Stimulated activated naive CD8-positive, alpha-beta T cell treated with anti-CD3 and anti-CD28 coated beads, Interleukin-15, amount 100 ng/mL, for 72 hours (primary cell): ENCODE measurements at places on chromosomes 16 and 17.

DNA sequence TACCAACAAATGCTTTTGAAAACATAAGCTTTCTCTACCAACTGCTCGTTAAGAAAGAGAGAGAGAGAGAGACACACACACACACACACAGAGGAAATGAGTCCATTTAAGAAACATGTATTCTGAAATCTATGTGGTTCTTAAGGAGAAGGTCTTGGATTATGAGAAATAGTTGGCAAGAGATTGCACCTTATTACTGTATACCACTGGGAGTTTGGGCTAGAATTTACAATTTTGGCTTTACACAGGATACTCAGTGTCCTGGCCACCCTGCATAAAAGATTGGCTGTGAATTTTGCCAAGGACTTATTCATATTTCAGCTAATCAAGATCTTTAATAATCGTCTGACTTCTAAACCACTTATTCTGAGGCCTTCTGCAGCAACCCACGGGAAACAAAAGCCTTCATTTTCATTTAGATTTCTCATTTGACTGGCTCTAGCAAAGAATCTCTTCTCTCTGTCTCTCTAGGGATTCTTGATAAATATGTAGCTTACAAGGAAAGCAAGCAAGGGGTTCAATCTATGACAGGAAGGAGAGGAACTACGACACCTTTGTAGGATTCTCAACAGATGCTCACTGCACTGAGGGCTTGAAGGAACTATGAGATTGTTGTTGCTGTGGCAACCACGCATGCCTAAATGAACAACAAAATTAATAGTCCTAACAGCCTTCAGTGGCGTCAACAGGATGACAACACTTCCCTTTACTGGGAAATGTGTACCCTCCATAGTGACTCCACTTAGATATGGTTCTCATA lies 75.3 kb upstream of the GNAO1 start:
- no peak for DNase-seq

- DNase-seq: no peak
Observed at GRCh38 chr16:79835194-79835593, 234.7 kb upstream of the MAF start.

- no peak for DNase-seq
Observed at GRCh38 chr16:8251298-8251697, 339.0 kb downstream of the TMEM114 start.

GRCh38 chr17:39591958-39592954 lies 15.5 kb downstream of the NEUROD2 start:
- DNase-seq: no peak

DNA sequence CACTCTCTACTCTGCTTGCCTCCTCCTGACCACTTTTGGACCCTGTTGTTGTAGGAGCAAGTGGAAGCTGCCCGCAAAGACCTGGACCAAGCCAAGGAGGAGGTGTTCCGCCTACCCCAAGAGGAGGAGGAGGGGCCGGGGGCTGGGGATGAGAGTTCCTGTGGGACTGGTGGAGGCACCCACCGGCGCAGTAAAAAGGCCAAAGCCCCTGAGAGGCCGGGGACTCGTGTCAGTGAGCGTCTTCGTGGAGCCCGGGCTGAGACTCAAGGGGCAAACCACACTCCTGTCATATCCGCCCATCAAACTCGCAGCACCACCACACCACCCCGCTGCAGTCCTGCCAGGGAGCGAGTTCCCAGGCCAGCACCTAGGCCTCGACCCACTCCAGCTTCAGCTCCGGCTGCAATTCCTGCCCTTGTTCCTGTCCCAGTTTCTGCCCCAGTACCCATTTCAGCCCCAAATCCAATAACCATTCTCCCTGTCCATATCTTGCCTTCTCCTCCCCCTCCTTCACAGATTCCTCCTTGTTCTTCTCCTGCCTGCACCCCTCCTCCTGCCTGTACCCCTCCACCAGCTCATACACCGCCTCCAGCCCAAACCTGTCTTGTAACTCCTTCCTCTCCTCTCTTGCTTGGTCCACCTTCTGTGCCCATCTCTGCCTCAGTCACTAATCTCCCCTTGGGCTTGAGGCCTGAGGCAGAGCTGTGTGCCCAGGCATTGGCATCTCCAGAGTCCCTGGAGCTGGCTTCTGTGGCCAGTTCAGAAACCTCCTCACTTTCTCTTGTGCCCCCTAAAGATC lies 11.0 kb upstream of the PHKG2 start:
- DNase-seq: no peak

DNA sequence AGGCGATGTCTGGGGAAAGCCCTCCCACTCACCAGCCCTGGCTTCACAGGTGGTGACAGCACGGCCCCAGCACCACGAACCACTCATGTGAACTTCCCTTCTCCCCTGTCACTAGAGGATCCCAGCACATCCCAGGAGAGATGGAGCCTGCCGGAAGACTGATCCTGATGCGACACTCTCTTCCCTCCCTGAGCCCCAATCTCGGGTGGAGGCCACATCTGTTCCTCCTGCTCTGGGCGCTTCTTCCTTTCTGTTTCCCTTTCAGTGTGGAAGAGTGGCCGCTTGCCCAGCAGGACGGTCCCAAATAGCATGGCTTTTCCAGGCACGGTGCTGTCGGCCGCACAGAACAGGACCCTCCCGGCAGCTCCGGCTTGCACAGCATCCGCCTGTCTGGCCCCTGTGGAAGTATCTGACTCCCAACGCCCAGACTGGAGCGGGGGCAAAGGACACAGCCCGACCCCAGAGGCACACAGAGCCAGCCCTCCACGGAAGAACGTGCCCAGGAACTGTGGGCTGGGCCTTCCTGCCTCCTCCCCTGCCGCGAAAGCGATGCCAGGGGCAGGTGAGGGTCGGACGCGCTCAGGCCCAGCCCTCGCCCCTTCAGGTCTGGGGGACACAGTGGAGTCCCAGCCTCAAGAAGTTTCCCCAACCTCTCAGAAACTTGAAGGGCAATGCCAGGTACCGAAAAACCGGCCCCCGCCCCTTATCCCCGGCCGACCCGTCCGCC lies 37.6 kb downstream of the CBFA2T3 start:
- no peak for DNase-seq

DNA sequence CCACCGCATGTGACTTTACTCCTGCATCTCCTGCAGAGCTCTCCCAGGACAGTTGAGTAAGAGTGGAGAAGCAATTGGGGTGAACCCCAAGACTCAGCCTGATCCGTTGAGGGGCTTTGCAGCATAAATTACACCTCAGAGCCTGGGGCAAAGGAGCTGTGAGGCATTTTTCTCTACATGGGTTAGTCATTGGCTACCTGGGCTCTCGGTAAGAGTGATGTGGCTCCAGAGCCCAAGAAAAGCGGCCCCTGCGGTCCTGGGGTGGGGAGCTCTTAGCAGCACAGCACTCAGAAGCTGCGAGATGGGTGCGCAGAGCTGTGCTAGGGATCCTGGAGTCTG lies 40.4 kb upstream of the C16orf78 start:
- DNase-seq: no peak

GRCh38 chr17:55898195-55898594 lies 147.3 kb downstream of the PCTP start:
- no peak for DNase-seq

DNA sequence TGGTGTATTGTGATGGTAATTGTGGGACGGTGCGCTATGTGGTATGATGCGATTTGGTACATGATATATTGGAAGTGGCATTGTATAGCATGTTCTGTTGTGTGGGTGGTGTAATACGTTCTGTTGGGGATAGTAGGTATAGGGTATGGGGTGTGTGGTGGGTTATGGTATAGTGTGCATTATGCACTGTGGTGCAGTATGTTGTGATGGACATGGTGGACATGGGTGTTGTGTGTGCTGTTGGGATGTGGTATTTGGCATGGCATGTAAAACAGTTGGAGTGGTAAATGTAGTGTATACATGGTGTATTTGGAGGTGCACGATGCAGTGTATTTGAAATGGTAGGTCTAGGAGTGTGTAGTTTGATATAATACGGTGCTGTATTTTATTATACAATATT lies 170.6 kb upstream of the CNTNAP4 start:
- no peak for DNase-seq

GRCh38 chr17:37144075-37144701 lies 195.4 kb downstream of the AATF start:
- DNase-seq: no peak

DNA sequence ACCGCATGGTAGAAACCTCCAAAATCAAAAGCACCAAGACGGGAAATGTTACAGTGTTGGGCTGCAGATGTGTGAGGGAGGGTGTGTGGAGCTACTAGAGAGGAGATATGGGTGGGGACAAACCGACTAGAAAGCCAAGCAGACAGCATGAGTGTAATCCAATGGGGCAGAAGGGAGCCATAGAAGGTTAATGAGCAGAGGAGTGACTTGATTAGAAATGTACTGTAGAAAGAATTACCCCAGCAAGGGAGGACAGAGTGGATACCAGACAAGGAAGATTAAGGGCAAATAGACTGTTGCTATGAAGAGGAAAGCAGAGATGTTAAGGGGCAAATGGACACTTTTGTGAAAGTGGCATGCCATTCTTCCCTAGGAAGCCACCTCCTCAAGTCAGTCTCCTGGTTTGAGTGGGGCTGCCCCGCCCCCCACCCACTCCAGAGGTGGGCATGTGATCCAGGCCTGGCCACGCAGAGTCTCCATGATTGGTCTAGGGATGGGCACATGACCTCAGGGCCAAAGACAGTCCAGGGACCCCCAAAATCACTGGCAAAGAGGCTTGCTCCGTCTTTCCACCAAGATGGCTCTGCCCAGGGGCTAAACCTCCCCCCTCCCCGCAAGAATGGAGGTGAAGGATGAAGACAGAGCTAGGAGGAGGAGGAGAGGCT lies 4.3 kb downstream of the COTL1 start:
- no peak for DNase-seq

- no peak for DNase-seq
Observed at GRCh38 chr16:6249863-6250262, 1082.8 kb upstream of the RBFOX1 start.

DNA sequence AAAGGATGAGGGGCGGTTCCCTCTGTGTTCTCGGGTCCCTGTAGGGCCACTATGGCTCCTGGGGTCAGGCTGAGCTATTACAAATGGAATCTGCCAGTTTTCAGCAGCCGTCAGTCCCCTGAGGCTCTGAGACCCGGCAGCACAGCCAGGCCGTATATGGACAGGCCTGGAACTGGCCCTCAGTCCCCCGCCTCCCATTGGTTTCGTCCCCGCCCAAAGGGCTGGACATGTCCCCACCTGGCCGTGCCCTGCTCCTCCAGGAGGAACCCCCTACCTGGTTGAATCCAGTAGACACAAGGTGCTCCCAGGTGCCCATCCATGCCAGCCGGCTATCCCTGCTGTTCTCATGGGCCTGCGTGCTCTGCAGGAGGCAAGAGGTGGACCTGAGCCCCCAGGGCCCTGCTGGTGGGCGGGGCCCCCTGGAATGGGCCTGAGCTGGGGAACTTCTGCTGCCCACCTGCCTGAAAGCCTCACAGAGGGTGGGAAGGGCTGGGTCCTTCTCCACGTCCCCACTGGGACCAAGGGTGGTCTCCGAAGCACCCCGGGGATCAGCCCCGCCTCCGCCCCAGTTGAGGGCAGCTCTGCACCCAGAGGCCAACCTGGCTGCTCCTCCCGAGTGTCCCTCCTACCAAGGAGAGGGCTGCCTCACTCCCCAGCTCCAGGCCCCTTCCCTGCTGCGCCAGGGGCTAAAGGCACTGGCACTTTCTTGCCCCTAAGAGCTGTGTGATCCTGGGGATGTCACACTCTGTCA lies 16.8 kb downstream of the VASN start:
- no peak for DNase-seq

DNA sequence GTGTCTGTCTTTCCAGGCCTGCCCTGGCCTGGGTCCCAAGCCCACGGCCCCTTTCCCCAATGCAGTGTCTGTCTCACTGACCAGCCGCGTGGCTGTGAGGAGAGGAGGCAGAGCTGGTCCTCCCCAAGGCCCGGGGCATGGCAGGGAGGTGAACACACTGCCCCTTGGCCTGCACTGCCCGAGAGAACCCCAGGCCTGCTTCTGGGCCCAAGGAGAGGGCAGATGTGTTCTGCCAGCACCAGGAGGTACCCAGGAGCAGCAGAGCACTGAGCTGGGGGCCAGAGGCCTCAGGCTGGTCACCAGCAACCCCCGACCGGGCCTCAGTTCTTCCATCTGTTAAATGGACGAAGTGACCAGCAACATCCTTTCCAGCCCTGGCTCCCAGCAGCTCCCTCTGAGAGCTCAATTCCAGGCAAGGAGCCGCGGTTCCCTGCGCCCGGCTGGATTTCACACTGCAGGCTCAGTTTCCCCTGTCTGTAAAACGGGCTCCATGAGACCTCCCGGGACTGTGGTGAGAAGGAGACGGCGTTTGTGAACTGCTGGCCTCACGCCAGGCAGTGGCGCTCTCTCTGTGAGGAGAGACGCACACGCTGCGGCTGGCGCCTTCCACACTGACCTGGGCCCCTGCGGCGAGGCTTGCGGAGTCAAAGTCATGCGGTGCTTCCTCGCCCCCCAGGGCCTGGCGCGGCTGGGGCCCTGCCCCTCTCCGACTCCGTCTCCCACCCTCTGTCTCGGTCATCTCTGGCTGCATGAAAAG lies 8.1 kb upstream of the ZFPM1 start:
- DNase-seq: no peak

DNA sequence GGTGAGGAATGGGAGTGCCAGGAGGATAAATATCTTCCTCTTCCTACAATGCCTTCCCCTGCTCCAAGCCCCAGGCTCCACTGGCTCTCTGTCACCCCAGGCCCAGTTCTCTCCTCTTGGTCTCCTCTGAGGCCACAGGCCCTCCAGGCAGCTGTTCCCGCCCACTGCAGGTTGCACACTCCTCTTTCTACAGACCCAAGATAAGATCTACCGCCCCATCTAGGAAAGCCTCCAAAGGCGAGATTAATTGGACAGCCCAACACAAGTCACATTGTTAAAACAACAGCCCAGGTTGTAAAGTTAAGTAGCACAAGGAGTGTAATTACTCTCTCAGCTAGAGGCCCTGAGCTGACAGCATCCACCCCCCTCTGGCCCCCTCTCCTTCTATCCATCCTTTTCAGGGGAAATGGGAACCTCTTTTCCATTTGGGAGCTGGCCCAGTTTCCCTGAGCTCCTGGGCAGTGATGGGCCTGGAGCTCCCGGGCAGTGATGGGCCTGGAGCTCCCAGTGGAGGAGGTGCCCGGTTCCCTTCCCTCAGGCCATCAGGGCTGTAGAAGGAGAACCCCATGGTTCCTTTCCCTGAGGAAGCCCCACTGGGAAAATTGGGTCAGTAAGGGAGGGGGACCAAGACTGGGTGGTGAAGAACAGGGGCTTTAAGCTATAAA lies 7.3 kb downstream of the DLX4 start:
- no peak for DNase-seq

GRCh38 chr17:58413684-58414083 lies 3.6 kb downstream of the RNF43 start:
- DNase-seq: no peak

- no peak for DNase-seq
Observed at GRCh38 chr16:19831678-19832077, 53.0 kb downstream of the GPRC5B start.
